A549 treated with DMSO at 1 μM for 4 hours (cell line): ENCODE measurements at places on chromosomes 1 and 21. TPM values are rescaled to one million over a fixed set of nuclear protein-coding genes. Genes with fewer than 3 reads are reported as not detected.

Gene FCAMR
- total RNA-seq = 0.08 TPM in 1 of 5 replicates, not detected in the others

Gene OLIG2
- not detected in 5 replicates for total RNA-seq

Gene AMY1A
- not detected in 5 replicates for total RNA-seq

Gene NOTCH2NLA
- total RNA-seq = 12.0 to 15.2 TPM (median 14.5 TPM) in 5 replicates

Gene CR1
- total RNA-seq = not detected in 5 replicates

Gene OR6P1
- total RNA-seq = not detected in 5 replicates

Gene RGS13
- not detected in 5 replicates for total RNA-seq

Gene PALMD
- 0.36 to 0.57 TPM (median 0.50 TPM) in 5 replicates for total RNA-seq

Gene GPR25
- total RNA-seq = 0.11 TPM in 1 of 5 replicates, not detected in the others

Gene CTXND2
- total RNA-seq = 0.07 TPM in 1 of 5 replicates, not detected in the others

Gene NADK
- total RNA-seq = 25.8 to 41.6 TPM (median 36.4 TPM) in 5 replicates

Gene NTMT2
- not detected in 5 replicates for total RNA-seq

Gene SPATA45
- 0.39 TPM in 1 of 5 replicates, not detected in the others for total RNA-seq

Gene C1orf116
- 2.5 to 3.4 TPM (median 3.2 TPM) in 5 replicates for total RNA-seq

Gene NID1
- 5.2 to 8.9 TPM (median 8.2 TPM) in 5 replicates for total RNA-seq

Gene LCE6A
- not detected in 5 replicates for total RNA-seq

Gene DPT
- total RNA-seq = not detected in 5 replicates

Gene YBEY
- 25.8 to 33.3 TPM (median 29.5 TPM) in 5 replicates for total RNA-seq

Gene PSRC1
- 18.6 to 25.2 TPM (median 24.6 TPM) in 5 replicates for total RNA-seq

Gene TENT5C
- total RNA-seq = 0.06 to 0.15 TPM (median 0.09 TPM) in 5 replicates

Gene NFASC
- total RNA-seq = 1.5 to 2.4 TPM (median 1.8 TPM) in 5 replicates

Gene UBL4B
- total RNA-seq = not detected in 5 replicates
